Activated B cell treated with CpG ODN at 0.5 μM for 24 hours (primary cell): ENCODE measurements at places on chromosomes 4 and X. TPM values are rescaled to one million over a fixed set of nuclear protein-coding genes. Genes with fewer than 3 reads are reported as not detected.

GRCh38 chrX:10465254-10465653 is 155.1 kb downstream of the MID1 start:
- no peak for DNase-seq

- no peak for DNase-seq
Measured at GRCh38 chr4:1227816-1228215, 21.1 kb downstream of the CTBP1 start.

VCX gene
- total RNA-seq: not detected in 2 replicates

RAB33A gene
- total RNA-seq: 6.9 and 8.0 TPM in 2 replicates

DNA sequence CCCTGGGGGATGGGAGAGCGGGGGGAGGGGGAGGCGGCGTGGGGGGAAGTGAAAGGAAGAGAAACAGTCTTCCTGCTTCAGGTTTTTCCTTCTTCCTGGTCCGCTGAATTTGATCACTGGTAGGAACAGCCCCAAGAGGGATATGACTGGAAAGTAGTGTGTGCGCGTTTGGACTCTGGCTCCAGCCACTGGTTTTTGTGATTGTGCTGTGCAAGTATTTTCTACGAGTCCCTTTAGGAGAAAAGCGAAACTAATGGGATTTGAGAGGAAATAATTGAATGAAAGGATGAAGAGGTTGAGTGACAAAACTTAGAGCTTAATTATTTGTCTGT is 836 bp downstream of the PRRG1 start:
- no peak for DNase-seq

GRCh38 chr4:184617600-184618196 is 31.5 kb downstream of the CASP3 start:
- no peak for DNase-seq

- no peak for DNase-seq
Measured at GRCh38 chr4:3184725-3185124, 64.2 kb upstream of the MSANTD1 start.

DNA sequence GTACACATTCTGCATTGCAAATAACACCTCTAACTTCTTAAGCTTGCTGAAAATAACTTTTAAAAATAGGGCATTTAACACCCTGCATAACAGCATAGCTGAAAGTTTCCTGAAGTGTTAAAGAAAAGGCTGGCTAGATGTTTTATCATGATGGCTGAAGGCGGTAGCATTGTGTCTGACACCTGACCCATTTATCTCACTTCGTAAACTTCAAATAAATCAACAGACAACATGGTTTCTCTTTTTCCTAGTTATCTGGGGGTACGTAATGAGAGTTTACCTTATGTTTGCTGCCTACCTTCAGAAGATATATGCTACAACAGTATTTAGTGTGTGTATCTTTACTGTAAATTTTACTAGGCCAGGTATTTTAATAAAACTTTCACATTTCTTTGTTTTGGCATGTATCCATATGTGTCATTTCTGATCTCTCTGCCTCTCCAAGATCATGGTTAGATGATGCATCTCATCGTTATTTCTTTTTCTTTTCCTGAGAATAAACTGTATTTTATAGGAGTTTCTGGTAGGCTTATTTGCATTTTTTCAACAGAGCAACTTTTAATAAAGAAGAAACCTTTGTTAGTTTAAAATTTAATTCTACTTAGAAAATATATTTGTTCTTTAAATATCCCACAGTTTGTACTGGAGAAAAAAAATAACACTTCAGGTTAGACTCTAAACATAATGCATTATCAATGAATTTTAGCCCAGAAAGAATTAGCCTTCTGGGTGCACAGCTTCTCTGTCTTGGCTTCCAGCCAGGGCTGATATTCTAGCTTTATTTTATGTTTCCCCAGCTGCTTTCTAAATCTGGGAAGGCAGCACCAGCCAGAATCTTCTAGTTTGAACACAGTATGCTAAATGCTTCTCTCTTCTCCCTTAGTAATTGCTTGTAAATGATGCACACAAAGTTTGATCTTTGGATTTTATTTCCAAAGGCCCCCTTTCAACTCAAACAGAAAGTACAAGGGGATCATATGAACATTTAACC is 2.9 kb downstream of the NDST4 start:
- no peak for DNase-seq

- DNase-seq: no peak
Measured at GRCh38 chr4:147633113-147633512, 15.9 kb downstream of the TMEM184C start.

DNA sequence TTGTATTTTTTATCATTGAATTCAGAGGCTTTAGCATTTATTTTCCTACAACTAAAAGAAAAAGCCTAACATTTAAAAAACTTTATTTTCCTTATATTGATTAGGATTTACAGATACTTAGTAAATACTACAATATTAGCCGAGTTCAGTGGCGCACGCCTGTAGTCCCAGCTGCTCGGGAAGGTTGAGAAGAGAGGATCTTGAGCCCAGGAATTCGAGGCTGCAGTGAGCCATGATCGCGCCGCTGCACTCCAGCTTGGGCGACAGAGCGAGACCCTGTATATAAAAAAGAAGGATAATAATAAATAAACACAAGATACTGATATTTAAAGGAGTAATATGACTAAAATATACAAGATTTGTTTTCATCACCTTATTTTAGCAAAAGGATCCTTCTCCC is 681 bp upstream of the UPF3B start:
- no peak for DNase-seq

DNA sequence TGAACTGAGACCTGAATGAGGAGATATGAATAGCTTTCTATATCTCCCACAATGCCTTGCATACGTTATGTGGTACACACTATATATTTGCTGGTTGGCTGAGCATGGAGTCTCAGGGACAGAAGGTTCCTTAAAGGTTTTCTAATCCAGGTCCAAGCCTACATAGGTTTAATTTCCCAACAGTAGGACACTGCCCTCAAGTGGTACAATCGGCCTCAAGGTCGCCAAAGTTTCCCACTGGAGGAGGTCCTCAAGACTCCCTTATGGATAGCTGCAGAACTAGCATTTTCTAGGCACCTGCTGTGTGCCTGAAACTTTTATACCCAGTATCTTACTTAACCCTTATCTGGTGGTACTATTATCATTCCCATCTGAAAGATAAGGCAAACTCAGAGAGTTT is 21.0 kb upstream of the EFNB1 start:
- DNase-seq: no peak

GRCh38 chr4:156970501-156971164 is 966 bp downstream of the PDGFC start:
- DNase-seq: no peak

GRCh38 chrX:12878536-12878935 is 11.7 kb downstream of the TLR7 start:
- DNase-seq: no peak

P2RY10 gene
- total RNA-seq: 72.7 and 80.5 TPM in 2 replicates

GRCh38 chr4:90174621-90175023 is 47.4 kb downstream of the CCSER1 start:
- no peak for DNase-seq

GRCh38 chrX:19639056-19639455 is 123.7 kb upstream of the MAP3K15 start:
- no peak for DNase-seq

DNA sequence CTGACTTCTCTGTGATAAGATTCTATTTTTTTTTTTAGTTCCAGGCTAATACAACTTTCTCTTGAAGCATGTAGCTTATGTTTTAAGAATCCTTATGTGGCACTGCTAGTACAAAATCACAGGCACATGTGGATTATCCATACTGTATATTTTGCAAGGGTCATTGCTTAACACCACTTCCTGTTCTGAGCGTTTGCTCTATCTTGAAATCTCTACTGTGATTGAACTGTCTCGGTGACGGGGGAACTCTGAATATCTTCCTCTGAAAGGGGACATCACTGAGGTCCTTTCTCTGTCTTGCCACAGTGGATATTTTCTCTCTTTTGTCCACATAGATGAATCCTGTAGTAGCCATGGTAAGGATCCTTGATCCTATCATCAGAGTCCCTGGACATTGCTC is 2.1 kb upstream of the WFS1 start:
- DNase-seq: no peak

KLF8 gene
- total RNA-seq: 15.2 and 17.8 TPM in 2 replicates

F8A1 gene
- 26.1 and 30.9 TPM in 2 replicates for total RNA-seq

DNA sequence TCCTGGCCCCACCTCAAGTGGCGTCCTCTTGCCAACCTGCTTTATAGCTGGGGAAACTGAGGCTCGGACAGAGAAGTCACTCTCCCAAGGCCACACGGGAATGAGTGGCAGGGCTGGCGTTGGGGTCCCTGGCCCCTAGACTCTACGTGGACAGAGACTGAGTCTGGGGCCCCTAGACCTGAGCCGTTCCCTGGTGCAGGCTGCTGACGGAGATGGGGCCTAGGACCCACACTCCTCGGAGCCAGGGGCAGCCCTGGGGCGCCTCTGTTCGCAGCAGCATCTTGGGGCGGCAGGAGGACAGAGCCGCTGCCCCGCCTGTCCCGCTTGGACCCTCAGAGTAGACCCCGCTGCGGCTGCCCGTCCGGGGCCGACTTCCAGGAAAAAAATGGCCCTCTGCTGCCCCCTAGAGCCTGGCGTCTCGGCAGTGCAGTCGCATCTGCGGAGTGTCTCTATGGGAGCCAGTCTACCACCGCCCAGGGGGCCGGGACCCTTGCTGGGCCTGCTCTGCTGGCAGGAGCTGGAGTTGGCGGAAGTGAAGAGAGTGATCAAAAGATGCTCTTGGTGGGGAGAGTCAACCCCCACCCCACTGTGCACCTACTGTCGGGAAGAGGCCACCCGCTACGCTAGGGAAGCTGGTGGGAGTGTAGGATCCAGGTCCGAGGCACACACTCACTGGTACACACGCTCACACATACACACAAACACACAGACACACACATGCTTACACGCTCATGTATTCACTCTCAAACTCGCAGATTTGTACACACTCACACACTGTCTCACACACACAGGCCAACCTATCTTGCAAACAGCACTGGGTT is 220.1 kb downstream of the AFAP1 start:
- no peak for DNase-seq

ENAM gene
- 0.10 TPM in 1 of 2 replicates, not detected in the other for total RNA-seq

DMRTC1 gene
- 0.27 and 0.71 TPM in 2 replicates for total RNA-seq
